Activated naive CD4-positive, alpha-beta T cell treated with anti-CD3 and anti-CD28 coated beads for 36 hours (primary cell): ENCODE measurements at places on chromosomes 7 and 10.

DNA sequence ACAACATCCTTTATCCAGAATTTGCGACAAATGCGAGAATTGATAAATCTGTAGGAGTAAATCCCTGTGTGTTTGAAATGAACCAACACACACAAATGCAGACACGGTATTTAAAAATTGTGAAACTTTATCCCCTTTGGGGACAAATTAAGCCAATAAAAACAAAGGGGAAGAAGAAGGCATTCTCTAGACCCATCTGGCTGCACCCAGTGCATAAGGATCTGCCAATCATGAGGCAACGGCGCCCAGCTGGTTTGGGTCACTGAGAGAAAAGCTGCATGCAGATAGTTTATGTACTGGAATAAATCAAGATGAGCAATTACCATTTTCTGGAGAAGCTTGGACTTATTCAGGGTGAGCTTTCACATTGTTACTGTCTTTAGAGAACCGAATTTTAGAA is 45.7 kb downstream of the VAX1 start:
- DNase-seq = no peak

GRCh38 chr7:29564496-29565223 is 1.0 kb downstream of the PRR15 start:
- no peak for DNase-seq

DNA sequence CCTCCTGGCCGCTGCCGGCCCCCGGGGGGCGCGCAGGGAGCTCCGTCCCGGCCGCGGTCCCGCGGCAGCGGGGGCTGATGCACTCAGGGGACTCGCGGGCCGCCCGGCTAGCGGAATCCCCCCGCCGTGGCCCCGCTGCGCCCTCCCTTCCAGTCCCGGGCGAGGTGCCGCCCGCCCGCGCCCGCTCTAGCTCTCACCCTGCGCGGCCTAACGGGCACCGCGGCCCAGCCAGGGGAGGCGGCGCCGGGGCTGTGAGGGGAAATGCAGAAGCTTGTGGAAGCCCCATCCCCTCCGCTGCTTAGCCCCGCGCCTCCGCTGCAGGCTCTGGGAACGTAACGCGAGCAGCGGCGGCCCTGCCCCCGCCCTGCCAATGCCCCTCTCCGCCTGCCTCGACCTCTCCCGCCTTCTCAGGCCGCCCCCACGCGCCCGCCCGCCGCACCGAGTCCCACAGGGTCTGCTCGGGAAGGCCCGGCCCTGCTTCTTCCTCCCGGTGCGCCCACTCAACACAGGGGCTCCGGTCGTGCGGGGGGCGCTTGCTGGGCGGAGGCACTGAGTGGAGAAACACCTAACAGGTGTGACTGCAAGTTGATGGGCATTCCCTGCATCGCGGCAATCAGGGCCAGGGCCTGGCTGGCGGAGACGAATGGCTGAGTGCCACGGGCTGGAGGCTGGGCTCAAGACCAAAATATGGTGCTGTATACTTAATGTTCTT is 384 bp upstream of the TMEM229A start:
- DNase-seq = no peak

- DNase-seq = peak; percentile 34
Measured at GRCh38 chr7:26279405-26279804, 12.3 kb upstream of the SNX10 start.

GRCh38 chr7:17530741-17531421 is 232.4 kb downstream of the AHR start:
- DNase-seq = no peak

- no peak for DNase-seq
Measured at GRCh38 chr10:110612087-110612486, 32.0 kb upstream of the RBM20 start.

DNA sequence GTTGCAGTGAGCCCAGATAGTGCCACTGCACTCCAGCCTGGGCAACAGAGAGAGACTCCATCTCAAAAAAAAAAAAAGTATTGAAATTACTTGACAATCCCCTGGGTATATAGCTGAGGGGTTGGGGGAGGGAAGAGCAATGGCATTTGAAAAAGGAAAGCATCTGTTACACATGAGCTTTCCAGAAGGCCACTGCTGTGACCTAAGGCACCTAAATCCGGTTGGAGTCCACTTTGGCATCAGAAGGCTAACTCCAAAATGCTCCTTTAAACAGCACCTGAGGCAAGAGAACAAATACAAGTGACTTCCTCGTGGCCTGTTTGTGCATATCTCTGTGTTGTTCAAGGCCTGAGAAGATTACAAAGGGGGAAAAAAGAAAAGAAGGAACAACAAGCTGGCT is 74.8 kb upstream of the PALS2 start:
- DNase-seq = no peak

GRCh38 chr10:132169766-132170560 is 16.8 kb upstream of the DPYSL4 start:
- no peak for DNase-seq

- no peak for DNase-seq
Measured at GRCh38 chr10:29255104-29255503, 33.8 kb upstream of the LYZL1 start.

DNA sequence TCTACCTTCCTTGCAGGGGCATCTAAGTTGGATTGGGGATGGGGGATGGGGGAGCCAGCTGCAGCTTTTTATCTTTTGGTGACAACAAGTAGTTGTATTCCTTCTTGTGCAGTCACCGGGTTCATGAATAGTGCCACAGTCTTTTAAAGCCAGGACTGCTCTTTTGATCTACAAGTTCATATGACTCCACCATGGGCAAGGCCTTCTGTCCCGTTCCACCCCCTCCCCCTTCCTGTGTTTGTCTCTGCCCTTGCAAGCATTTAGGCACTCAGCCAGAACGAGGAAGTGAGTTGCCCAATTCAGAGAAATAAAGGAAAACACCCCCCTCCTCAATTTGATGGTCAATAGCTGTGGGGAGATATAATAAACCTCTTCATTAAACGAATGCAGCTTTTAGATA is 44.8 kb upstream of the EGR2 start:
- peak; percentile 17 for DNase-seq
